ENCODE measurements at places on chromosomes 2 and 18.
A peak's percentile ranks its signal among the peaks of the same experiment; 100 is the strongest.

DNA sequence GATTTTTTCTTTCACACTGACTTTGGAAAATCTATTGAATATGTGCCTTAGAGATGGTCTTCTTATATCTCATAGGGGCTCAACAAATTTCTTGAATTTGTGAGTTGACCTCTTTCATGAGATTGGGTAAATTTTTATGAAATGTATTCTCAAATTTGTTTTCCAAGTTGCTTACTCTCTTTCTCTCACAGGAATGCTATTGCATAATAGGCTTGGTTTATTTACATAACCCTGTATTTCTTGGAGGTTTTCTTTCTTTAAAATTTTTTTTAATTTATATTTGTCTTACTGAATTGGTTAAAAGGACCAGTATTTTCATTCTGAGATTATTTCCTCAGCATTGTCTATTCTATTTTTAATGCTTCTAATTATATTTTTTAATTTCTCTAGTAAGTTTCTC is 917.1 kb downstream of the DPP10 start:
- DNase-seq = no peak
- no peaks in the 10 kb centered on the region for H3K27me3 ChIP-seq
- H3K36me3 ChIP-seq = peaks cover 32% of the 10 kb centered on the region
- H3K4me1 ChIP-seq = no peaks in the 10 kb centered on the region

DNA sequence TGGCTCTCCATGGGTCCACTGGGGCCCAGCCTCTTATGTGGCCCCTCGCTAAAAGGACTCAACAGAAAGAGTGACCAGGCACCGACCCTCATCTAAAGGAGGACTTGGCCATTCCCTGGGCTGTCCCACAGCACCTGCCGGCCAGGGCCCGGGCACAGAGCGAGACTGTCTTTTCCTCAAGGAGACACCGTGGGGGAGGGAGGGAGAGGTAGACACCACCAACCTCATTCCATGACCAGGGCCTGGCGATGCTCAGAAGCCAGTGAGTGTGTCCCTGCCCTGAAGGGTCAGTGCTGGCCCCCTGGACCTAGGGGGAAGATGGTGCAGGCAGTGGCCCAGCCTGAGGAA is 39.8 kb upstream of the ALPP start:
- no peak overlapping the region for H3K4me3 ChIP-seq
- no peak for DNase-seq
- peaks cover 10% of the 10 kb centered on the region for H3K36me3 ChIP-seq
- H3K27me3 ChIP-seq = no peaks in the 10 kb centered on the region
- peak overlapping the region; percentile 78 for H3K27ac ChIP-seq

- H3K4me3 ChIP-seq = no peak overlapping the region
- H3K36me3 ChIP-seq = no peaks in the 10 kb centered on the region
Measured at GRCh38 chr2:12819103-12819475, 102.4 kb downstream of the TRIB2 start.

GRCh38 chr2:220745682-220746081 is 826.4 kb downstream of the EPHA4 start:
- no peak overlapping the region for H3K27ac ChIP-seq
- no peaks in the 10 kb centered on the region for H3K36me3 ChIP-seq
- H3K4me1 ChIP-seq = peaks cover 20% of the 10 kb centered on the region

DNA sequence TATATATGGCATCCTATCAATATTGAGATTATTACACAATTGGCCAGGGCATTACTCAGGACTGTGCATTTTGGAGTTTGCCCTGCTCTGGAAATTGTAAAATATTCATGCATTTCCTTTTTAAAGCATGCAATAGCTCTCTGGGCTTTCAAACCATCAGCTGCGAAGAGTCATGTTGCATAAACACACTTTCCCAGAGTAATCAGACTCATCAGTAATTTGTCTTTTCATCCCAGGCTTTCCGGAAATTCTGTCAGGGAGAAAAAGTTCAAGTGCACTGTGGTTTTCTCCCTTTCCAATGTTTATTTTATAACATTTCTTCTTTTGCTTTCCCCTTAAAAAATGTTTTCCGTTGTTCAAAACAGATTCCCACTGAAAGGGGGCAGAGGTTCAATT is 38.9 kb upstream of the FHL2 start:
- H3K27ac ChIP-seq = no peak overlapping the region
- H3K27me3 ChIP-seq = peaks cover 3% of the 10 kb centered on the region
- H3K4me3 ChIP-seq = no peak overlapping the region
- DNase-seq = no peak
- H3K4me1 ChIP-seq = peaks cover 19% of the 10 kb centered on the region

- DNase-seq = no peak
- peaks cover 9% of the 10 kb centered on the region for H3K36me3 ChIP-seq
- H3K4me1 ChIP-seq = peaks cover 24% of the 10 kb centered on the region
- H3K27me3 ChIP-seq = peaks cover 6% of the 10 kb centered on the region
- H3K4me3 ChIP-seq = no peak overlapping the region
Measured at GRCh38 chr18:74465775-74466174, 8.7 kb upstream of the DIPK1C start.

GRCh38 chr2:112275887-112276773 is 733 bp downstream of the ZC3H6 start:
- peaks cover 45% of the 10 kb centered on the region for H3K4me1 ChIP-seq
- DNase-seq = peak; percentile 77
- H3K27ac ChIP-seq = peak overlapping the region; percentile 99
- peak overlapping the region; percentile 91 for H3K4me3 ChIP-seq
- H3K27me3 ChIP-seq = no peaks in the 10 kb centered on the region

- H3K27me3 ChIP-seq = no peaks in the 10 kb centered on the region
- peaks cover 3% of the 10 kb centered on the region for H3K36me3 ChIP-seq
- no peaks in the 10 kb centered on the region for H3K4me1 ChIP-seq
- H3K4me3 ChIP-seq = no peak overlapping the region
Measured at GRCh38 chr2:220279840-220280239, 652.4 kb downstream of the SLC4A3 start.

DNA sequence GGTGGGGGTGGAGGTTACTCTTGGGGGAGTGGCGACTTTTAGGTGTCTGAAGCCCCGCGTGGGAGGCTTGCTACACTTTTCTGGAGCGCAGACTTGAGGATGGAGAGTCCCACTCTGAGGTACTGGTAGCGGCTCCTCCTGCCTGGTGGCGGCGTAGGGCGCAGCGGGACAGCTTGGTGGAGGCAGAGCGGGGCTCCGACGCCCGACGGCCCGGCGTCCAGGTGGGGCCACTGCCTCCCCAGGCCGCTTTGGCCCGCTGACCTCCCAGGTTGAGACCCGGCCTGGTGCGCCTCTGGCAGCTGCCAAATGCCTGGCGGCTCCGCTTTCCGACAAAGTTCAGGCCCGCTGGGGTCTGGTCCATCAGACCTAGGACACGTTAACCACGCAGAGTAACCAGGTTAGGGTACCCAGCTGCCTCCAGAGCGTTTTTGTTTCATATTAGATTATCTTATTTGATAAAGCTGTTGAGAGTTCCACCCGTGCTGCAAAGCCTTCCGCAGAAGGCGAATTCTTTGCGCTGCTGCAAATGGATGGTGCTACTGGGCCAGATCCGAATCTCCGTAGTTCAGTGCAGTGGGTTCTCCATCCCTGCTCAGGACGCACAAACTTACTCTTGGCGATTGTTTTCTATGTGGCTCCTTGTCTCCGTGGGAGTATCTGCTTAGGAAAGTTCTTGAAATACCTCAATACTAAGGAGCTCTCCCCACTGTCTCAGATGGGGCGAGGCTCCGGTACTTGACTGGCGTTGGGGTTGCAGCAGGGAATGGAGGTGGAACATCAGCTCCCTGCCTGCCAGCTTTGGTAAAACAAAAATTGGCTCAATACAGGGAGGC is 405.9 kb downstream of the XIRP2 start:
- no peaks in the 10 kb centered on the region for H3K36me3 ChIP-seq
- H3K27ac ChIP-seq = no peak overlapping the region
- peaks cover 43% of the 10 kb centered on the region for H3K27me3 ChIP-seq
- peaks cover 26% of the 10 kb centered on the region for H3K4me1 ChIP-seq
- peak overlapping the region; percentile 90 for H3K4me3 ChIP-seq
- DNase-seq = peak; percentile 49

DNA sequence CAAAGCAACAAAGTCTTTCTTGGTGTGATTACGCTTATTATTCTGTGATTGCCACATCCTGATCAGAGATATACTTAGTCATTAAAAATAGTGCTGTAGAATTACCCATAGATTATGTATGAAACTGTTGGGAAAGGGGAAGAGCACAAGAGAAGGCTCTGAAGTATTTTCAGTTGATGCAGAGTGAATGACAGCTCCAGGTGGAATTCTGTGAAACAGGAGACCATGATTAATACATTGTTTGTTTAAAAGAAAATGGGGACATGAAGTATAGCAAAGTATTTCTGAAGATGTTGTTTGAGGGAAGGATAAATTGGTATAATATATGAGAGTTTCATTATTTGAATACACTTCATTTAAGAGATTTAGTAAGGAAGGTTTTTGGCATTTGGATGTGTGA is 307.6 kb upstream of the CDH20 start:
- H3K27ac ChIP-seq = peak overlapping the region; percentile 3
- no peak overlapping the region for H3K4me3 ChIP-seq
- no peak for DNase-seq
- no peaks in the 10 kb centered on the region for H3K36me3 ChIP-seq
- H3K4me1 ChIP-seq = no peaks in the 10 kb centered on the region
- H3K27me3 ChIP-seq = no peaks in the 10 kb centered on the region

- H3K27me3 ChIP-seq = no peaks in the 10 kb centered on the region
- no peak overlapping the region for H3K4me3 ChIP-seq
- H3K27ac ChIP-seq = no peak overlapping the region
- no peaks in the 10 kb centered on the region for H3K4me1 ChIP-seq
- no peak for DNase-seq
Measured at GRCh38 chr2:191730263-191730662, 52.3 kb downstream of the NABP1 start.
